A673 (cell line): ENCODE measurements at places on chromosomes 2 and 18.

DNA sequence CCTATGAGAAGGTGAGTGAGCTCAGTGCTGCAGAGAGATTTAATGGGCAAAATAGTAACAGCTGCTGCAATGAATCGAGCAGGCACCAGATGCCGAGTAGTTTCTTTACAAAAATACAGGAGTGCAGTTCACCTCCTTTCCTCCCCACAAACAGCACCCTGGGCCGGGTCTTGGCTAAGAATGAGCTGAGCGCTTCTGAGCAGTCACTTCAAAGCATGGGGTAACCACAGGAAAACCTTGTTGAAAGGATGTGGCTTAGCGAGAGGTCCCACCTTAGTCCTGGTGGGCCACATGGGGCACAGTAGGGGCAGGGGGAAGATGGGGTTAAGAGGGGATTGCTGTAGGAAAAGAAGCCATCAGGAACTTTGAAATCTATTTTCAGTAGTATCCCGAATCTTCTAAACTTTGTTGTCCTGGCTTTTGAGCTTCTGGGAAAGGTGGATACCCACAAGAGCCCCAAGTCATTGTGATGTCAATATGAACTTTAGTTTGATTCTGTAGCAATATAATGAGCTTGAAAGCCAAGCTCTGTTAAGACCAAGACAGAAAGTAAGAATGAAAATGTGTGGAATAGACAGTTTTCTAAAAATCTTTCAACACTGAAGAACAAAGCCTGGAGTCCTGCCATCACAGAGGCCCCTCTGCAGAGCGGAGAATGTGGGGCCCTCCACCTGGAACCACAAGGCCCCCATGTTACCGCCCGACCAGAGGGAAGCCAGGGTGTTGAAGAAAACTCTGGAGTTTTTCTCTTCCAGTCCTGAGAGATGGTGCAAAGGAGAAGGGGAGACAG, 101.0 kb upstream of the ZNF236 start:
- DNase-seq: no peak

GRCh38 chr18:24683925-24684324, 223.5 kb downstream of the HRH4 start:
- peak; percentile 3 for DNase-seq

GRCh38 chr2:159010340-159010739, 41.9 kb downstream of the TANC1 start:
- DNase-seq: peak; percentile 34

- DNase-seq: no peak
Observed at GRCh38 chr2:241130316-241130715, 19.0 kb downstream of the PASK start.

- no peak for DNase-seq
Observed at GRCh38 chr2:239269173-239269885, 131.5 kb downstream of the HDAC4 start.

DNA sequence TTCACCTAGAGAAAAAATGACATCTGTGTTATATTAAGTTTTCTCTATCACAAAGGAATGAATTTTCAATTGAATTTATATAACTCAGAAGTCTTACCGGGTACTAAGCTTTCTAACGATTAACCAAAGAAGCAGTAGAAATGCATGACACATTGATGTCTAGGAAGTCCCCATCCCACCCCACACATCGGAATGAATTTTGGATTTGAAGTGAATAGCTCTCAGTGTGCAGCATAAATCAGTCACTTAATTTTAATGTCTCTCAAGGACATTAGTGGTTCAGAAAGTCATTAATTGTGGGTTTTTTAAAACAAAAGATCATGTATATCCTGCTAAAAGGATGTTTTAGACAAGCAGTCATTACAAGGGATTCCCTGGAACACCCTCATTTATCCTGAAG, 141.4 kb upstream of the PIEZO2 start:
- DNase-seq: no peak

- DNase-seq: no peak
Observed at GRCh38 chr18:61528961-61529360, 195.7 kb downstream of the CDH20 start.

DNA sequence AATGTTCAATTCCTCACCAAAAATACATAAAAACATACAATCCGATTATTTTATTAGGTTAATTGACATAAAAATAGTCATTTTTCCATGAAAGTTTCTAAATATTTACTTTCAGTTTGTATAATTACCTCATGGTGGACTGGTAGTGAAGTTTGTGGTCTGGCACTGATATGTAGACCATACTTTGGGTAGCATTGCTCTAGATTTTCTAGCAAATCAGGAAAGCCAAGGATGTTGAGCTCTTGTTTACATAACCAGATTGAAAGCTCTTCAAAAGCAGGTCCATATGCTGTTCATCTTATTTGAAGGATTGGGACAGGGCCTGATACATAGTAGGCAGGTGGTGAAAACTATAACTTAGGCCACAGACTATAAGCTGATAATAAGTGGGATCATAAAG, 61.8 kb downstream of the COMMD1 start:
- DNase-seq: no peak

DNA sequence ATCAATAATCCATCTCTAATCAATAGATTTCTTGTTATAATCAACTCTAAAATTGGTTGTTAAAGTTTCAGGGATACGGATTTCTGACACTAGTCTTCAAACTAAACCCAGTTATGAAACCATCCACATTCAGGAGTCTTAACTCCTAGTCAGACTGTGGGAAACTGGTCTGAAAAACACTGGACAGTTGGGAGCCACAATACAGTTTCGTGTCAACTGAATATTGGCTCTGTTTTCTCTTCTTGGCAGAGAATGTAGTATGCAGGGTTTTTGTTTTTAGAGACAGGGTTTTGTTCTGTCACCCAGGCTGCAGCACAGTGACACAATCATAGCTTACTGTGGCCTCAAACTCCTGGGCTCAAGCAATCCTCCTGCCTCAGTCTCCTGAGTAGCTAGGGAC, 123.1 kb downstream of the RTTN start:
- DNase-seq: no peak

- DNase-seq: no peak
Observed at GRCh38 chr2:168155680-168156079, 91.7 kb downstream of the STK39 start.

- DNase-seq: peak; percentile 55
Observed at GRCh38 chr2:74845217-74845751, 11.4 kb downstream of the HK2 start.

DNA sequence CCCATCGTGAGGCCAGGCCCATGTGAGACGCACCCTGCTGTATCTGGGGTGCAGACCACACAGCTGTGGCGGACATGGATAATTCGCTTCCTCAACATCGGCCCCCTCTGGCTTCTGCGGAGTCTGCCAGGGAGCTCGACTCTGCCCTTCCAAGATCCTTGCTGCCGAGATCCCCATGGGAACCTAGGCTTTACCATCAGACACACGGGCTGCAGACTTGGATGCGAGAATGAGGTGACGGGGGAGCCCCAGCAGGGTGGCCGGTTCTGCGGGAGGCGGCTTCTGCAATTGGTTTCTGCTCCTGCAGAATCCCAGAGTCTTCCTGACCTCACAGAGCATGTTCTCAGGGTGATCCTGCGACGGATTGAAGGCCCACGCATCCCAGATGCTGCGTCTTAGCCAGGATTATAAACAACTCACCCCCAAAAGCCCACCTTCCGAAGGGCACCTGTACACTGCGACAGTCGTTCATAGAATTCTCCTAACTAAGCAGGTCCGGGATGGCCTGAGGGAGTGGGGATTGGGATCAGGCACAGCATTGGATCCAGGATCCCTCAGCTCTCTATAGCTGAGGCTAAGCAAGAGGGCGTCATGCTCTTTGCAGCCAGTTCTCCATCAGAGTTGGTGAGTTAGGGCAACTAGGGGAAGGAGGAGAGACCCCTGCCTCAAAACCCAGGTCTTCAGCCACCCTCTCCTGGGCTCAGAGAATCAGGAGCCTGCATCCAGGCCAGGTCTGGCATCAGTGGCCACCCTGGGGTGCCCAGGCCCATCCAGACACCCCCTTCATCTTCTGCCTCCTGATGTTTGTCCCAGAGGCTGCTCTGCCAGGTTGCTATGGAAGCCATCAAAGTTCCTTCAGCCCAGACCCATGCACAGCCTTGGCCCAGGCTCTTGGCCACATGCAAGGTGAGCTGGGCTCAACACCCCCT, 74.7 kb upstream of the SNTG2 start:
- DNase-seq: no peak

- no peak for DNase-seq
Observed at GRCh38 chr2:219844401-219845091, 217.1 kb downstream of the SLC4A3 start.

- no peak for DNase-seq
Observed at GRCh38 chr2:177325554-177325953, 61.0 kb upstream of the NFE2L2 start.

DNA sequence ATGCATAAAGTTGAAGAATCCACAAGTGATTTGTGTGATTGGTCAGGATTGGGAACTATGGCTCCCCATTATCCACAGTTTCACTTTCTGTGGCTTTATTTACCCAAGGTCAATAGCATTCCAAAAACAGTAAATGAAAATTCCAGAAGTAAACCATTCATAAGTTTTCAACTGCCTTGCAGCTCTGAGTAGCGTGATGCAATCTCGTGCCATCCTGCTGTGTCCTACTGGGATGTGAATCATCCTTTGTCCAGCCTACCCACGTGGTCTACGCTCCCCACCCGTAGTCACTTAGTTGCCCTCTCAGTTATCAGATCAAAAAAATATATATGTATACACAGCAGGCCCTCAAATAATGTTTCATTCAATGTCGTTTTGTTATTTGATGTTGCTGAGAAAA, 89.0 kb upstream of the DLGAP1 start:
- DNase-seq: peak; percentile 66

GRCh38 chr2:3174626-3175567, 202.7 kb downstream of the EIPR1 start:
- no peak for DNase-seq

GRCh38 chr2:96747061-96747617, 7.3 kb upstream of the LMAN2L start:
- DNase-seq: peak; percentile 70
